ENCODE measurements at places on chromosomes 7 and 10.

DNA sequence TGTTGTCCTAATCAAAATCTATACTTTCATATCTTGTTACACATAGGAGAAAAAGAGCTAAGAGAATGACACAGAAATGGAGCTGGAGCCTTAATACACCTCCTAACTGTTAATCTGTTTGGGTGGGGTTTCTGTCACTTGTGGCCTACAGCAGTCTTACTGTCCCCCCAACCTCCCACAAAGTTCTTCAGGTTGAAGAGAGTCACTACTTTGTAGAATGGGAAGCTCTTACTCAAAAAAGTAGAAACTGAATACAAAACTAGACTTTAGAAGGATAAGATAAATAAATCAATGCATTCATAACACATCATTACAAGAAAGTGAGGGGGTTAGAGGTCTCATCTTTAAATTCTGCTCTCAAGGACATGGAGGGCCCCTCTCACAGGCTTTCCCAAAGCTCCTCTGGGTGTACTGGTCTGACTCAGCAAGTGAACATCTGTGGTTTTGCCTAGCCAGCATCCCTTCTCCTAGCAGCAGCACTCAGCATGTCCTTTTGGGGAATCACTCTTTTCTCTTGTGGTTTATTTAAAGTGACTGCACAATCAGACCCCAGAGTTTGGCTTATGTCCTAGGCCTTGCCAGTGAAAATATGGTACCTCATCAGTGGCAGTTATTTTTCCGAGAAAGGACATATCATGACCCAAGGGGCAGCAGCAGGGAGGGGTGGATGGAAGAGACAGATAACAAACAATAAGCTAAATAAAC is 2.0 kb upstream of the BLVRA start:
- no peak for DNase-seq

DNA sequence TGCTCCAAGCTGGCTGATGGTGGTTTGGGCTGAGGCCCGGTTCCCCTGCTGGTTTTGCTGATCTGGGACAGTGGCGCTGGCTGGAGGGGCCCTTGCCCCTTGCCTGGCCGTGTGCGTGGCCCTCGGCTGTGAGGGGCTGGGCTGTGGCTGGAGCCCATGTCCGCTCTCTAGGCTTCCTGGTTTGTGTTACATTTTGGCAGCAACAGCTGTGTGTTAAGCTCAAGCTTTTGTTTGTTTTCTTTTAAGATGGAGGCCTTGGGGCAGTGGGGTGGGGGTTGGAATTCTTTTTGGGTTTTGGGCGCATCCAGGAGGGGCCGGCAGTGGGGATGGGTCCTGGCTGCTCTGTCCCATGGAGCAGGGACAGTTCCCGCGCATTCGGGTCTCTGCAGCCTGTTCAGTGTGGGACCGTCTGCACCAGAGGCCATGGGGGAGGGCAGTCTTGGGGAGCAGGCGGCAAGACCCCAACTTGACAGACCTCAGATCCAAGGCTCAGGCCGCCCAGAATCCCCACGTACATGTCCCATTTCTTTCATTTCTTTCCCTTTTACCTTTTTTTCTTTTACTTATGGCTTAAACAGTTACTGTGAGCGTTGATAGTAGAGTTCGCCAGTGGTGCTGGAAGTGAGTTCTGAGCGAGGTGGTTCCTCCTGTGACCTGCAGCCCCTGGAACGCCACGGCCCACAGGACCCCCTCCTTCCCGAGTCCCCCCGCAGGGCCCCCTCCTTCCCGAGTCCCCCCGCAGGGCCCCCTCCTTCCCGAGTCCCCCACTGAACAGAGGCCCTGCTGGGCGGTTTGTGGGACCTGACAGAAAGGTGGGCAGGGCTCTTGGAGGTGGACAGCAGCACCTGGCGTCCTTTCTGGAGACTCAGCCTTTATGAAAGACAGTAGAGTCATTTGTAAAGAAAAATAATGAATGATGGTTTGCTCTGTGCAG is 75.3 kb downstream of the INPP5A start:
- DNase-seq, result no peak

- no peak for DNase-seq
These were observed 25.4 kb upstream of the GATAD1 start for GRCh38 chr7:92421676-92422435.

DNA sequence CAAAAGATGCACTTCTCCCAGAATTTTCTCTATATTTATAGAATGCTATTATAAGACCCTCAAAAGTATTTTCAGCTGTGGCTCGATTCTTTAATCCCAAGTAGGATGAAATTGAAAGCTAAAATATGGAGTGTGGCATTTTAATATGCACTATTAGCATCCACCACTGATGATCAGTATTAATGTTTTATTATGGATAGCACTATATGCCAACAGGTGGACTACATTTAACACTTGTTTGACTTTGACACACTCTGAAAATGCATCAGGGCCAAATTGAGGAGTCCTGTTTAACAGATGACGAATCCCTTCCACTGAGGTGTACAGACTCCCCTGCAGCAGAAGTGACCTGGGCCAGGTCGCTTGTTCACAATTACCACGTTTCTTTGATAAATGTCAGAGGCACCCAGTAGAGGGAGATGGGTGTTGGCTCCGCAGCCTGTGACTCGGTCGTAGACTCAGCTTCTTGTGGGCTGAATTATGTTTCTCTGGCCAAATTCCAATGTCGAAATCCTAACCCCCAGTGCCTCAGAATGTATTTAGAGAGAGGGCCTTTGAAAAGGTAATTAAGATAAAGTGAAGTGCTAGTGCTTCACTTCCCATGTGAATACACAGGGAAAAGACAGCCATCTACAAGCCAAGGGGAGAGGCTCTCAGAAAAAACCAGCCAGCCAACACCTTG is 48.1 kb downstream of the WIPF3 start:
- DNase-seq, result no peak

- DNase-seq, result no peak
These were observed 141.8 kb upstream of the LRGUK start for GRCh38 chr7:133985300-133985699.

DNA sequence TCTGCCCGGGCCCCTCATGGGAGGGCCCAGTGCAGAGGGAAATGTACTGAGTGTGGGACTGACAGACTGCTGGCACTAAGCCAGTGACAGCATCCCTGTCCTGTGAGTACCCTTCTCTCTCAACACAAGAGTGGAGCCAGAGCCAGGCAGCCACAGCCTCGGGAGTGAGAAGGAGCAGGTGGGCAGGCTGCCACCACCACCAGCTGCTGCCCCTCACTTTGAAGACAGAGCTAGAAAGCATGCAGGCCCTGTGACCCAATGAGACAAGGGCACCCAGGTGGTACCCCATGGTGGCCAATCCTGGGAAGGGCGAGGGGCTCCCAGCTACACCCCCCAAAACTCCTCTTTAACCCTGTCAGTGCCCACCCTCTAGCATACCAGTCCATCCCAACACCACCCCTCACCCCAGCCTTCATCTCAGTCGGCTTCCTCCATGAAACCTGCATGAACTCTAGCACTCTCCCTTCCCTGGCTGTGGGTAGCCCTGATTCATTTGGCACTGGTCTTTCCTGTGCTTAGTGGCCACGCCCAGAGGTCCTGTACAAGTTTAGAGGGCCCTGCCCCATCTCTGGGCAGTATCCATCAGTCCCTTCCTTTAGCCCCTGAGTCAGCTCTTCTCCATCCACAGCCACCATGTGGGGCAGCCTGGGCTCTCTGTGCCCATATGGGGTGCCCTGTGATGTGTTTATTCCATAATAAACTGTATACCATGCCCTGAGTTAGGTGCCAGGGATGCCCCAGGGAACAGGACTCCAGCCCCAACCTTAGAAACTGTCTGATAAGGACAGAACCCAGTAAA is 207.0 kb upstream of the ZMIZ1 start:
- no peak for DNase-seq

DNA sequence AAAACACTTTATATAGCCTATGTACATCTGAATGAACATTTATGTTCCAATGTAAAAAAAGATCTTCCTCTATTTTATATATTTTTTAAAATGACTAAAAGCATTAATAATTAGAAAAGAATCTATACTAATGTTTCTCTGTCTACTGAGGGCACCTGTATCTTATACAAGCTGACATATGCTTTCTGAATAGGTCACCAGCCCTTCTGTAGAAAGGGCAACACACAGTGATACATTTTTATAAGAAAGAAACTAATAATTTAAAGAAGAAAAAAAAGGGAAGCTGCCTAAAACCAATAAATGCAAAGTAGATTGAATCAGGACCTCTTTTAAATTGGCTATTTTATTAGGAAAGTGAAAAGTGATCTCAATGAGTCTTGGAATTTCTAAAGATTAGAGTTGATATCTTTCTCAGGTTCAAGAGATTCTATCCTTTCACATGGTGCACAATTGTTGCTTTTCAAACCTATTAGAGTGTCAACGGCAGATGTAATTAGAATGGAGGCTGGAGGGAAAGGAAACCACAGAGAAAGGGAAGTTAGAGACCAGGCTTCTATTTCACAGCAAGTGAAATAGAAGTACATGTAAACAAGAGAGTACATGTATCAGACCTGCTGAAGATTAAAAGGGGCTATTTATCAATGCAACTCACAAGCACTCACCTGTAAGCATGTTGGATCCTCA is 6.3 kb downstream of the MTPN start:
- no peak for DNase-seq

- DNase-seq, result no peak
These were observed 187.7 kb downstream of the GFRA1 start for GRCh38 chr10:116085323-116085722.

DNA sequence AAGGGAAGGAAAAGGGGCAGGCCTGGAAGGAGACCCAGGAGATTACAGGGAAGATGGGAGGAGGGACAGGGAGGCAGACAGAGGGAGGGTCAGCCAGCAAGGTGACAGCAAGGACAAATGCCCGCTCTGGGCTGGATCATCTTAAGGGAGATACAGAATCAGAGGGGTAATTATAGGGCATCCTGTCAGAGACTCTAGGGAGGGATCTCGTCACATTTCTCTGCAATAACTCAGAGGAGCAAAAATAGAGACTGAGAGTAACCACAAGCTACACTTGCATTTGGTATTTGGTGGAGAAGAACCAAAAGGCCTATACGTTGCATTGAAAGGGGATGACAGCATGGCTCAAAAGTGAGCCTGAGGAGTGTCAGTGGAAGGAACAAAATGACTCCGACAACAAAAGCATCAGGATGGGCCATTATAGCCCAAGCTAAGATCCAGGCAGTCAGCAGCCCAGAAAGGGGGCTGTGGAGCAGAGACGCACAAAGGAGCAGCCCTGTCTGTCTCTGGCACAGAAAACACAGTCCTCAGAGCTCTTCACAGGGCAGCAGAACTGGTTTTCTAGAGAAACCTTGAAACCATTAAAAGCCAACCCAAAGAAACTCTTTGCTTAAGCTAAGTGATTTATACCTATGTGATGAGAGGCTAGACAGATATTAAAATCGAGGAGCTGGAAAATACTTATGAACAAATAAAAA is 430.2 kb upstream of the VSTM2A start:
- no peak for DNase-seq

GRCh38 chr7:84812021-84812420 is 374.8 kb downstream of the SEMA3D start:
- DNase-seq, result no peak

GRCh38 chr7:94300176-94300835 is 94.4 kb upstream of the COL1A2 start:
- no peak for DNase-seq

GRCh38 chr10:122328676-122329075 is 45.8 kb upstream of the PLEKHA1 start:
- DNase-seq, result no peak

- DNase-seq, result no peak
These were observed 294.4 kb downstream of the BICC1 start for GRCh38 chr10:58806970-58807628.

- no peak for DNase-seq
These were observed 35.8 kb downstream of the GBF1 start for GRCh38 chr10:102281102-102281487.

DNA sequence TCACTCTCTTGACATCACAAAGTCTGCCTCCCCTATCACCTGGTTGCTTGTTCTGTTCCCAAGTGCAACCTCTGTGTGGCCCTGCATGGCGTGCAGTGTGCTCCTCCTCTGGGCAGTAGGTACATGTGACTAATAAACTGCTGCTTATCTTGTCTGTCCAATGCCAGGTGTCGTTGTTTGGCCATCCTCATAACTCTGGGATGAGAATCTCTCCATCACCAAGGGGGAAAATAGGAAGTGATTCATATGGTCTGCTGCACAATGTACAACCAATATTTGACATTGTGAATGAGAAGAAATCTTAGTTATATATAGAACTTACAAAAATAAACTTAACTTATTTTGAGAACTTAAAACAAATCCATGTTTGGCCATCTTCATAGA is 135.2 kb downstream of the INHBA start:
- DNase-seq, result no peak

- DNase-seq, result peak; percentile 10
These were observed 35.9 kb upstream of the CACNB2 start for GRCh38 chr10:18104223-18104872.

- DNase-seq, result no peak
These were observed 335.1 kb upstream of the SEMA3A start for GRCh38 chr7:84529480-84530205.

DNA sequence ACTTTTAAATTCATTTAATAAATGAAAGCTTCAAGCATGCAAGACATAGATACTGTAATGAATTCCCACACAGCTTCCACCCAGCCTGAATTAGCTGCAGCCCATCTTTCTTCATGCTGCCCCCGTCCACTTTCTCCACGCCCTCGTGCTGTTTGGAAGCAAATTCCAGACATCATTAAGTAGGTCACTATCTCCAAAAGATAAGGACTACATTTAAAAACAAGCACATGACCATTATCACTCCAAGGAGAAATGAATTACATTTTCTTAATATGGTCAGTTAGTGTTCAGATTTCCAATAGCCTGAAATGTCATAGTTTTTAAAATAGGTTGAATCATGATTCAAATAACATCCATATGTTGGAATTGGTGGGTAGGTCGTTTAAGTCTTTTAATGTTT is 24.3 kb downstream of the LMTK2 start:
- DNase-seq, result no peak

Measured in stimulated activated CD8-positive, alpha-beta memory T cell treated with anti-CD3 and anti-CD28 coated beads, Interleukin-15, amount 100 ng/mL, for 1 hour (primary cell).